ENCODE measurements at places on chromosomes 4 and X.

- no peak for DNase-seq
Measured at GRCh38 chr4:164613792-164614191, 140.1 kb upstream of the SMIM31 start.

DNA sequence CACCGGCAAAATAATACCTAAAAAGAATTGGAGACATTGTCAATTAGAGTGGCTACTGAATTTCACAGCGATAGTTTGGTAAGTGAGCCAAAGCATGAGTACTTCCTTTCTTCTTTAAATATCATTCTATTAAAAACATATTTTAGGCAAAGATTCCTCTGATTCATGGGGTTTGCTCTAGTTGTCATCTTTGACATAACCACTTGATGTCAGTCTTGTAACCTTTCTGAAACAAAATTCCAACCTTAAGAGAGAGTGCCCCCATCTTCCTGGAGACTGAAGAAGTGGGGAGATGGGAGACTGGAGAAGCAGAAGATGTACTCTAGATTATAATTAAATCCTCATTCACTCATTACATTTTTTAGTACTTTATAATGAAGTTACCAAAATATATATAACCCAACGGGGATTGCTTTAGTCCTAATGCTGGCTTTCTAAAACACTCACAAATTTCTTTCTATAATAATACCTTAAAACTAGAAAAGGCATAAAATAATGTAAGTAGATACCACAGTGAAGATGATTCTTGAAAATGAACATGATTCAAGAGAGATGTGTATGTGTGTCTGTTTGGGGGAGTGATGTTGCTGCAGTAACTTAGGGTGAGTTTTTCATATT lies 96.4 kb downstream of the EMCN start:
- no peak for DNase-seq

DNA sequence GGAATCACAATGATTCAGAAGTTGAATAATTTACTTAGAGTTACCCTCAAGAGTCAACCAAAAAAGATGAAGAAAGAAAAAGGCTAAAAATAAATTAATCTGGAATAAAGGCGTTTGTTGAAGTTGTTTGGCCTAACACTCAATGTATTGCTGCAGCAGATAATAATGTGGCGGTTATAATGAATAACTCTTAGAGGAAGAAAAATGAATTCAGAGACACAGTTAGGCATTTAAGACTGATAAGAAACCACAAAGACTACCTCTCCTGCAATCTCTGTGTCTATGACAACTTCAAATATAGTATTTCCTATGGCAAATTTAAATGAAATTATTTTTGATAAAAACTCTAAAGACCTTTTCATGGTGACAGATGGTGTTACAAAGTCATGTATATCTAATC lies 1369.1 kb upstream of the AGA start:
- no peak for DNase-seq

DNA sequence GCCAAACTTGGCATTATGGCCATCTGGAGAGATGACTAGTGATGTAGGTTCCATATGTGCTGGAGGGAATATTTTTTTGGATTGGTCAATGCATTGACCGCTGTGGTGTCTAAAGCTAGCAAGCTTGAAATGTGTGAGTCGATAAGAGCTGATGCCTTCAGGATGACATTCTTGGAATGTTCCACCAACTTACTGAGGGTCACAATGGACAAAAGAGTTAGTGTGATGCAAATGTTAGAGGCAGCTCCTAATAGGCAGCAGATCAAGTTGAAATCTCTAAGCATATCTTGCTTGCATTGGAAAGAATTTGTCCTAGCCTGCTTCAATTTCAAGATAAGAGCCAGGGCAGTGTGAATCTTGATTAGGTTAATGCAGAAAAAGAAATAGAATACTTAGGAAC lies 210.4 kb upstream of the AFF2 start:
- no peak for DNase-seq

DNA sequence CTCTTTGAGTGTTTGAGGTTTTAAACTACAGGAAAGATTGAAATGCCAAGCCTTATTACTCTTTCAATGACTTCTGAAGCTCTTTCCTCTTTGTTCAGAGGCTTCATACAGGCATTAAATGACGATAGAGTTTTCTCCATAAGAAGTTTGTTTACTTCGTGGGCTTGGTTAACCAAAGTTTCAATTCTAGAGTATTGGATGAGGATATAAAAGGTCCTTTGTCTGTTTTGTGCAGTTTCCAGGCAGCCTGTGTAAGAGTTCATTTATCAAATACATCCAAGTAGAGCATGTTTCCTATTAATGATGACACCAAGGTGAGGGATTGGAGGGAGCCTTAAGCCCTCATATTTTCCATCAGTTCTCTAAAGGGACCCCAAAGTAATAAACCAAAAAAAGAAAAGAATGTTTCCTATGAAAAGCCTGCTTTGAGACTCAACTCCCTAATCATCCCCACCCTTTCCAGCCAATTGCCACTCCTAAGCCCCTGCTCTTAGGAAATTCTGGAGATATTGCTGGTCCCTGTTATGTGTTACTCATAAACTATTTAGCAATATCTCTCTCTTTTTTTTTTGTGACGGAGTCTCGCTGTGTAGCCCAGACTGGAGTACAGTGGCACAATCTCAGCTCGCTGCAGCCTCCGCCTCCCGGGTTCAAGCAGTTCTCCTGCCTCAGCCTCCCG lies 106.2 kb upstream of the IL13RA1 start:
- no peak for DNase-seq

- DNase-seq: no peak
Measured at GRCh38 chr4:11606078-11606477, 177.4 kb upstream of the HS3ST1 start.

DNA sequence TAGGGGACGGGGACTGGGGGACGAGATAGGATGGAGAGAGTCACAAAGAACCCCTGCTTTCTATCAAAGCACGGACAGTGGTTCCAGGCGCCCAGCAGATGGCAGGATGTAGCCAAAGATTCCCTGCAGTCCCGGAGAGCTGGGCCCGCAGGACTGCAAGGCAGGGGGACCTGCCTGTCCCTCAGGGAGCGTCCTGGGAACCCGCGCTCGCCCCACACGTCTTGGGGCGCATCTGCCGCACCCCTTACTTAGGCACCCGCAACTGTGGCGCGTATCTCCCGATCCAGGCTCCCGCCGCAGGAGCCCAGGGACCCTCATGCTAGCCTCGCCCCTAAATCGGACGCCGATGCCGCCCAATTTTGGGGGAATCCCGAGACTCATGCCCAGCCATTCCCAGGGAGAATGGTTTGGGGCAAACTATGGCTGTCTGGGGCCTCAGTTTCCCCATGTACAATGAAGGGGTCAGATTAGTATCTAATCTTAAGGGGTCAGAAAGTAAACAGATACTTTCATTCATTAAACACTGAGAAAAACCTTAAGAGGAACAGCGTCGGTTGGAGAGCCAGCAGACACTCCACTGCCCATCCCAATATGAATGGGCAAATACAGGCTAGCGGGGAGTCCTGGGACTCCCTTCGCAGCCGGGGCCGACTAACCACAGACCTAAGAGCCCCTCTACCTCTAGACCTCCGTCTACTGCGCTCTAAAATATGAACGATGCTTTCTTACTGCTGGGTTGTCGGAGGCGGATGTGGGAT lies 581 bp upstream of the STK32B start:
- DNase-seq: peak; percentile 6

DNA sequence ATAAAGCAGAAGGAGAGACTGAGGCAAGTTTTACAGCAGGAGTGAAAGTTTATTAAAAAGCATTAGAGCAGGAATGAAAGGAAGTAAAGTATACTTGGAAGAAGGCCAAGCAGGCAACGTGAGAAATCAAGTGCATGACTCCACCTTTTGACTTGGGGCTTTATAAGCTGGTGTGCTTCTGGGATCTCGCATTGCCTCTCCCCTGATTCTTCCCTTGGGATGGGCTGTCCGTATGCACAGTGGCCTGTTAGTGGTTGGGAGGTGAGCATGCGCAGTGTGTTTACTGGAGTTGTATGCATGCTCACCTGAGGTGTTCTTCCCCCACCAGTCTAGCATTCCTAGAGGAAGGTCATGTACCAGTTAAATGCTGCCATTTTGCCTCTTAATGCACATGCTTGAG lies 29.1 kb upstream of the C1QTNF7 start:
- no peak for DNase-seq

DNA sequence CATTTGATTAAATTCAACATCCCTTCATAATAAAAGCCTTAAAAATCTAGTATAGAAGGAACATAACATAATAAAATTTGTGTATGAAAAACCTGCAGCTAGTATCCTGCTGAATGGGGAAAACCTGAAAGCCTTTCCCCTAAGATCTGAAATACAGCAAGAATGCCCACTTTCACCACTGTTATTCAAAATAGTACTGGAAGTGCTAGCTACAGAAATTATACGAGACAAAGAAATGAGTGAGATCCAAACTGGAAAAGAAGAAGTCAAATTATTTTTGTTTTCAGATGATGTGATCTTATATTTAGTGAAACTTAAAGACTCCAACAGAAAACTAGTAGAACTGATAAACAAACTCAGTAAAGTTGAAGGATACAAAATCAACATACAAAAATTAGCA lies 152.9 kb downstream of the RTL3 start:
- DNase-seq: no peak

DNA sequence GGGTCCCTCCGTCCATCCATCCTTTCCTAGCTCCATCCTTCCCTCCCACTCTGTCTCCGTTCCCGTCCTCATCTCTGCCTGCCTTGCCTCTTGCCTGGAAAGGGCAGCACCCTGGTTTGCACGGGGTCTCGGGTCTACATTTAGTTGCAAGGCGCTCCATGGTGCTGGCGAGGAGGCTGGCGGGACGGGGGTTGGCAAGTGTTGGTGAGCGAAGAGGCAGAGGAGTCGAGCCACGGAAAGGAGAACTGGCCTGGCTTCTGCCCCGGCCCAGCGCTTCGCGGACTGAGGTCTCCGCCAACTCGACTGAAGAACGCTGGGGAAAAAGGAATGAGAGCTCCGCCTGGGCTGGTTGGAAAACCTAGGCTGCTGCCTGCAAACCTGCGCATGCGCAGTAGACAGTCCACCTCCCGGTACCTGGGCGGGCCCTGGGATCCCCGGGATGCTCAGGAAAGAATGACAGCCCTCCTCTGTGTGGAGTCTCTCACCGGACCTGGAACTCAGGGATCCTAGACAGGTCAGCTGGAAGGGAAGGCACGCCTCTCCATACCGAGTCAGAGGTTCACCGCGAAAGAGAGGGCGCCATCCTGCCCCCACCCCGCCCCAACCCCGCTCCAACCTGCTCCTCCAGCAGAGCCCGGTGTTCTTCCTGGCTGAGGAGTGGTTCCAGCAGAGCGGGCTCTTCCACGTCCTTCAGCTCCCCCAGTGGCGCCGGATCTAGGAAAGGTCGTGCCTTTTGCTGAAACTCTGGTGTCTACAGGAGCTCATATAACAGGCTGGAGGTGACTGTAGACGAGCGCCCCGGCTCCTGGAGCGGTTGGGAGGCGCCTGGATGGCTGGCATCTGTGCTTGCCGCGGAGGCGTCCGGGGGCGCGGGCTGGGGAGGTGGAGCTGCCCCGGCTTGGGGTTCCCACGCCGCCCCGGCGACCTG lies 6.0 kb downstream of the FRG2 start:
- no peak for DNase-seq

- DNase-seq: no peak
Measured at GRCh38 chr4:79650794-79651431, 242.9 kb upstream of the GK2 start.

DNA sequence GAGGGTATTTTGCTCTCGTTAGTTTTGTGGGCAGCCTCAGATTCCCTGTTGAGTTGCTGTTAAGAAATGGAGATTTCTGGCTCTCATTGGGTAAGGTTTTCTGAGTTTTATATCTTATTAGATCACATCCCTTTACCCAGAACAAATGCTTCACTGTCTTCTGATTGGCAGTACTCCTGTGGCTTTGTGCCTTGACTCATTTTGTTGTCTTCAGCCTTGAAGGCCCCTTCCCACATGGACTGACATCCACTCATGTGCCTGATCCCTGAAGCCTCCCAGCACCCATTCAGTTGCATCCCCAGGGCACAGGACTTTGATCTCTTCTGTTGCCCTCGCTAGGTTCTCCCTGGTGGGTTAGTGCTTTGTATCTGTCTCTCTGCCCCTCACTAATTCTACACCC lies 10.4 kb downstream of the MED28 start:
- DNase-seq: no peak

DNA sequence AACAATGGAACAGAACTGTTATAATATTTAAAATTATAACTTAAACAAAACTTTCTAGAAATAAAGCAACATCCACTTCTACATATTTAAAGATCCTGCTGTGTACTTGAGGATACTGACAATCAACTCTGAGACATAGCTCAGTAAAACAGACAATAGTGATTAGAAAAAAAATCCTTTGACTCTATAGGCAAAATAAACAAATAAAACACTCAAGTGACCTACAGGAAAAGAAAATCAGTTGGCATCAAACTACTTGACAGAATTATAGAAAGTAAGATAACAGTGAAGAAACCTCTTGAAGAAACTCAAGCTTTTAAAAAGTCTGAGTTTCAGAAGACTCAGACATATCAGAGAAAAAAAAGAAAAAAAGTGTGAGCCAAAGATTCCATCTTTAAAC lies 55.9 kb upstream of the THOC2 start:
- DNase-seq: no peak

All from stimulated activated CD4-positive, alpha-beta T cell treated with anti-CD3 and anti-CD28 coated beads, Interleukin-4, amount 100 ng/mL, for 48 hours (primary cell).